Stimulated activated CD8-positive, alpha-beta memory T cell treated with anti-CD3 and anti-CD28 coated beads, Interleukin-4, amount 100 ng/mL, for 4 hours (primary cell): ENCODE measurements at places on chromosomes 2 and 18.

DNA sequence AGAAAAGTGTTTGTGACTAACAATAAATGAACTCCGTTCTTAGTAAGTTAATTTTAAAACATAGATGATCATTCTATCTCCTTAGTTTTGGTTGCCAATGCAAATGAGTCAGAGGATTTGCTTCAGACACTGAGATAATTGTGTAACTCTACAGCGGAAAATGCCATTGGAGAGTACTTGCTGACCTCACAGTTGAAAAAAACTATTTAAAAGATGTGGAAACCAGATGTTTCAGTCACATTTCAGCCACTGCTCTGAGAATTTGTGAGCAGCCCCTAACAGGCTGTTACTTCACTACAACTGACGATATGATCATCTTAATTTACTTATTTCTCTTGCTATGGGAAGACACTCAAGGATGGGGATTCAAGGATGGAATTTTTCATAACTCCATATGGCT lies at the start of gene TNFAIP6:
TSS of gene TNFAIP6 (plus strand) at position 234 of the 400 bp plus-strand sequence. CDS start at position 309, 75 bp downstream.
- DNase-seq, result no peak

GRCh38 chr18:80171054-80171872 lies 62.2 kb downstream of the ADNP2 start:
- DNase-seq, result peak; percentile 20

DNA sequence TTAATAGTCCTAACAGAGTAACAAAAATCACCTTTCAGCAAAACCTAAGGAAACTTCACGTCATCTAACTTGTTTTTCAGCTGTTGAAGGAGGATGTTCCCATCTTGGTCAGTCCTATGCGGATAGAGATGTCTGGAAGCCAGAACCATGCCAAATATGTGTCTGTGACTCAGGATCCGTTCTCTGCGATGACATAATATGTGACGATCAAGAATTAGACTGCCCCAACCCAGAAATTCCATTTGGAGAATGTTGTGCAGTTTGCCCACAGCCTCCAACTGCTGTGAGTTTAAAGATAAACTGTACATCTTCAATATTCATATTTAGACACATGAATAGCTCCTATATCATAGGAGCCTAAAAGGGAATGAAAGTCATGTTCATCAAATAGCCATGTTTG lies 10.5 kb downstream of the COL3A1 start:
- no peak for DNase-seq

GRCh38 chr2:217163987-217164386 lies 304.1 kb upstream of the TNP1 start:
- DNase-seq, result no peak

- no peak for DNase-seq
Measured at GRCh38 chr2:237333748-237334147, 80.2 kb downstream of the COL6A3 start.

DNA sequence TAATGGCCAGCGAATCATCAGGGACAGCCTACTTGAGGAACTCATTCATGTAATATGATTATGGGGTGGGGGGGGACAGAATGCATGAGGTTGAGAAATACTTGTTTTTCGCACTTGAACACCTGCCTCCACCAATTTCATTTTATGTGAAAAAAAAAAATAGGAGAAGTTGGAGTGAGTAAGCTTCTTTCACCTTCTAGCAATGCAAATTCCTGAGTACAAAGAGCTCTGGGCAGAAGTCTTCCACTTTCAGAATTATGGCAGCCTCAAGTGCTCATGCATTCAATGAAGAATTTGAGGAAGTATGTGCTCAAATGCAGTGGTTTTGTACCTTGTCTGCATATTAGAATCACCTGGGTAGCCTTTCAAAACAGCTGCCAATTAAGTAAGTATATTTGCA lies 40.1 kb upstream of the GPD2 start:
- DNase-seq, result no peak

- no peak for DNase-seq
Measured at GRCh38 chr18:52333860-52334259, 6.1 kb upstream of the DCC start.
